Stimulated activated CD4-positive, alpha-beta T cell treated with anti-CD3 and anti-CD28 coated beads, Interleukin-15, amount 100 ng/mL, for 24 hours (primary cell): ENCODE measurements at places on chromosomes 13 and 19.

GRCh38 chr13:110092831-110093247 lies 214.1 kb downstream of the COL4A1 start:
- DNase-seq: no peak

- DNase-seq: no peak
Observed at GRCh38 chr19:19155495-19156219, 14.4 kb downstream of the MEF2B start.

DNA sequence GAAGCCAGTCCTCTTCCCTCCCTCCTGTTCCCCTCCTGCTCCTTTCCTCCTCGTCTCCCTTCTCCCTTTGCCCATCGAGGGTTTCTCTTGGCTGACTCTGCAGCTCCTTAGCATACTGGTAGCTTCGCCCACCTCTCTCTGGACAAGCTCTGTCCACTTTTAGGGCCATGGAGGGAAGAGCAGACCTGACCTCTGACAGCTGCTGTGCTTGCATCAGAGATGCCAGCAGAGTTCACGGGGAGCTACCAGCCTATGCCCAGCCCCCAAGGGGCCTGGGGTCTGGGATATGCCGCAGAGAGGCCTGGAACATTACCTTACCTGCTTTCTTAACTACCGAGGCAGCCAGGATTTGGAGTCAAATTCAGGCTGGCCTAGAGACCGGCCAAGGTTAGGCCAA lies 19.7 kb downstream of the LYL1 start:
- no peak for DNase-seq

- no peak for DNase-seq
Observed at GRCh38 chr13:110359840-110360301, 52.8 kb downstream of the COL4A2 start.

DNA sequence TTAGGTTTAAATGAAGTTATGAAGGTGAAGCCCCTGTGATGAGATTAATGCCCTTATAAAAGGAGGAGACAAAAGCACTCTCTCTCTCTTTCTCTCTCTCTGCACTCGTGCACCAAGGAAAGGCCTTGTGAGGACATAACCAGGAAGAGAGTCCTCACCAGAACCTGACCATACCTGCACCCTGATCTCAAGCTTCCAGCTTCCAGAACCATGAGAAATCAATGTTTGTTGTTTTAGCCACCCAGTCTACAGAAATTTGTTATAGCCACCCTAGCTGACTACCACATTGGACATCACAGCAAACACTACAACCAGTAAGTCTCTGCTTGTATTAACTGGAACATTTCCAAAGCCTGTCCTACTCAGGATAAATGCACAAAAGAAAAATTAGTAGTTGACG lies 34.7 kb upstream of the WDFY2 start:
- no peak for DNase-seq

DNA sequence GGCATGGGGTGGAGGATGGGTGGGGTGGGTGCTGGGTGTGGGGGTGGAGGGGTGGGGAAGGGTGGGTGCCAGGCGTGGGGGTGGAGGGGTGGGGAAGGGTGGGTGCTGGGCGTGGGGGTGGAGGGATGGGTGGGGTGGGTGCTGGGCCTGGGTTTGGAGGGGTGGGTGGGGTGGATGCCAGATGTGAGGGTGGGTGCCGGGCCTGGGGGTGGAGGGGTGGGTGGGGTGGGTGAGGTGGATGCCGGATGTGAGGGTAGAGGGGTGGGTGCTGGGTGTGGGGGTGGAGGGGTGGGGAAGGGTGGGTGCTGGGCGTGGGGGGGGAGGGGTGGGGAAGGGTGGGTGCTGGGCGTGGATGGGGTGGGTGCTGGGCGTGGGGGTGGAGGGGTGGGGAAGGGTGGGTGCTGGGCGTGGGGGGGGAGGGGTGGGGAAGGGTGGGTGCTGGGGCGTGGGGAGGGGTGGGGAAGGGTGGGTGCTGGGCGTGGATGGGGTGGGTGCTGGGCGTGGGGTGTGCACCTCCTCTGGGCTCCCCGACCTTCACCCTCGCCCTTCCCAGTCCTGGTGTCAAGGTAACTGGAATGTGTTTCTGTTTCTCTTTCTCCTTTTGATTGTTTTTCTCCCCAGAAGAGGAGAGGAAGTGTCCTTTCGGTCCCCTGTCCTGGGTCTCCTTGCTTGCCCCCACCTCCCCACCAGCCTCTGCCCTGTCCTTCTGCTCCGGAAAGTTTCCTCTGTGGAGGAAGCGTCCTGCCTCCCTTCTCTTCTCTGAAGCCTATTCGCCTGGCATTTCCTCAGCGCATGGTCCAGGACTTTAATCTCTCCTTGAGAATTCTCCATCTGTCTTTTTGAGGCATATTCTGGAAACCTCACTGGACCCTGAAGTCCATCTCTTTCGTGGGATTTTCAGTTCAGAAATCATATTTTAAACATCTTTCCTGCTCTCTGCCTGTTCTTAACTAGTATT lies 22.9 kb upstream of the CFAP97D2 start:
- no peak for DNase-seq

GRCh38 chr19:14648506-14648905 lies 26.1 kb downstream of the ADGRE3 start:
- no peak for DNase-seq

GRCh38 chr19:35140962-35141836 lies 1.9 kb upstream of the FXYD7 start:
- DNase-seq: peak; percentile 98

DNA sequence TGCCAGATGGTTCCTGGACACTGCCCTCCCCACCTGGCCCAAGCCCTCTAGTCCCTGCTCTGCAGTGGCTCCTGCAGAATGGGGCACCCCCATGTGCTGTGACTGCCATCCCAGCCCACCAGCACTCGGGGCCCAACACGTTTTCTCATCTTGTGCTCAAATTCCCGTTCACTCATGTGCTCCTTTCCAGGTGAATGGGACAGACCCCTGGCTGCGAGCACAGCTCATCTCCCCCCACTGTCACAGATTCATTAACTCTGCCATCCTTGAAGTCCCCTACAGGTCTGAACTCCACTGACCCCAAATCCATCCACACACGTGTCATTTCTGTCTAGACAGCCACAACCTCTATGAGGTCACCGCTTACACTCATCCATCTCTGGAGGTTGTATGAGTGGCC lies 23.6 kb downstream of the TUBA3C start:
- no peak for DNase-seq

DNA sequence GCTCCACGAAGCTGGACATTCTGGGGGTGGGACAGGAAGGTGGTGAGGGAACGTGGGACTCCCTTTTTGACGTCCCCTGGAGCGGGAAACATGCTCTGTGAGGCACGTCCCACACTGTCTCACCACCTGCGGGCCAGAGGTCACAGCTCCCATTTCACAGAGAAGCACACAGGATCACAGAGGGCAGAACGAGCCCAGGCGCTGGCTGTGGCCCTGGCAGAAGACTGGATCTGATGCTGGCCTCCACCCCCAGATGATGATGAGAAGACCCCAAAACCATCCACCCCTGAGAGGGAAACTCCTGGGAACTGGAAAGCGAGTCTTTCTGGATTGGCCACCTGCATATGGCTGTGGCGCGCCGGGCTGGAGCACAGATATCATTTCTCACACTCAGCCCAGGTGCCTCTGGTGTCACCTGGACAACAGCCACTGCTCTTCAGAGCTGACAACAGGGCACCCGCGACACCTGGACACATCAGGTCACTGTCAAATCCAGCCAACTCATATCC lies 216.2 kb downstream of the TUBA3C start:
- DNase-seq: no peak

DNA sequence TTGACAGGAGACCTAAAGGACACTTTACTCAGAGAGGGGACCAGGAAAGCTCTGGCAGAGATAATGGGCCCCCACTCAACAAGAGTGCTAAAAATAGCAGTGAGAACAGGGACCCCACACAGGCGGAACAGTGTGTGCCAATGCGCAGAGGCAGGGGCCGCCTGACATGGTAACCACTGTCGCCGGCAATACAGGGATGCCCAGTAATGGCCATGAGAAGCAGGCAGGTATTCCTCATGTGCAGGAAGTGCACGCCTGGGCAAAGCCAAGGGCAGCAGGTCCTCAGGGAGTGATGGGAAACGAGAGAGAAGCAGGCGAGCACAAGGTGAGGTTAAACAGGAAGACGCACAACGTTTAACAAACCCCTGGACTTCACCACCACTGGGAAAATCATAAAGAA lies 757.1 kb downstream of the LIG4 start:
- DNase-seq: no peak

- DNase-seq: no peak
Observed at GRCh38 chr13:73365252-73365651, 306.4 kb downstream of the KLF5 start.

GRCh38 chr13:34349091-34349722 lies 531.3 kb downstream of the RFC3 start:
- no peak for DNase-seq

DNA sequence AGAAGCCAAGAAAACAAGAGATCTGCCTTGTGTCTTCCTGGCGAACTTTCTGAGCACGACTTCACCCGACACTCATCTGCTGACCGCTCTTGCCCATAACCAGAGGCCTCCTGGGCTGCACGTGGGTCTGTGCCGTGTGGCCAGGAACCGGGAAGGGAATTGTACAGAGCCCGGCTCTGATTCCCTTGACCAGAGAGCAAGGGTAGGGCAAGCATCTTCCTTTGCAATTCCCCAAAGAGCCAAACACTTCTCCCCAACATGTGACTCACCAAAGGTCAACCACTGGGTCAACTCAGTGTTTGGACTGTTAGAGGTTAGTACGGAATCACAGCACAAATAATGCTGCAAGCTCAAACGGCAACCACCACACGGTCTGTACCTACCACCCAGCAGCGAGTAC lies 48.9 kb downstream of the KLF2 start:
- DNase-seq: no peak

DNA sequence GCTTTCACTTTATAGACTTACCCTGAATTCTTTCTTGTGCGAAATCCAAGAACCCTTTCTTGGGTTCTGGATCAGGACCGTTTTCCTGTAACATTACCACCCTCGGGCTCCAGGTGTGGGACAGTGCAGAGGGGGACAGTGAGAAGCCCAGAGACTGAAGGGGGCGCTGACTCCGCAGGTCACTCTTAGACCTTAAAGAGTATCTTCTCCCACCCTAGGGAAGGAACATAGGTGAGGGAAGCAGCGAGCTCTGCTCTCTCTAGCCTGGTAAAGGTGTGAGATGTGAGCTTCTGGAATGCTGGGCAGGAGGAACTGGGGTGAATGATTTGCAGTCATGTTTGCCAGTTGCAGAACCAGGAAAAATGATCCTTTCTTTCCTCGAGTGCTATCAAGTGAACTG lies 80.8 kb upstream of the ZNF507 start:
- no peak for DNase-seq

GRCh38 chr13:25682276-25682675 lies 310.5 kb downstream of the ATP8A2 start:
- no peak for DNase-seq

- DNase-seq: no peak
Observed at GRCh38 chr13:46178821-46179220, 3.2 kb downstream of the LCP1 start.

- DNase-seq: peak; percentile 78
Observed at GRCh38 chr19:12769689-12770088, 5.7 kb downstream of the HOOK2 start.

DNA sequence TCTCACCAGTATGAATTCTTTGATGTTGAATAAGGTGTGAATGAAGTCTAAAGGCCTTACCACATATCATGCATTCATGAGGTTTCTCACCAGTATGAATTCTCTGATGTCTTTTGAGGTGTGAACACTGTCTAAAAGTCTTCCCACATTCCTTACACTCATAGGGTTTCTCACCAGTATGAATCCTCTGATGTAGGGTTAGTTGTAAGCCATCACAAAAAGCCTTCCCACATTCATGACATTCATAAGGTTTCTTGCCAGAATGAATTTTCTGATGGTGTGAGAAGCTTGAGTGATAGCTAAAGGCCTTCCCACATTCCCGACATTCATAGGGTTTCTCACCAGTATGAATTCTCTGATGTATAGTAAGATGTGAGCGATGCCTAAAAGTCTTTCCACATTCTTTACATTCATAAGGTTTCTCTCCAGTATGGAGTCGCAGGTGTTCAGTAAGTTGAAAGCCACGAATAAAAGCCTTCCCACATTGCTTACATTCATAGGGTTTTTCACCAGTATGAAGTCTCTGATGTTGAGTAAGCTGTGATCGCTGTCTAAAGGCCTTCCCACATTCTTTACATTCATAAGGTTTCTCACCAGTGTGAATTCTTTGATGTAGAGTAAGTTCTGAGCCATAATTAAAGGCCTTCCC lies 27.7 kb downstream of the ZNF461 start:
- DNase-seq: no peak

DNA sequence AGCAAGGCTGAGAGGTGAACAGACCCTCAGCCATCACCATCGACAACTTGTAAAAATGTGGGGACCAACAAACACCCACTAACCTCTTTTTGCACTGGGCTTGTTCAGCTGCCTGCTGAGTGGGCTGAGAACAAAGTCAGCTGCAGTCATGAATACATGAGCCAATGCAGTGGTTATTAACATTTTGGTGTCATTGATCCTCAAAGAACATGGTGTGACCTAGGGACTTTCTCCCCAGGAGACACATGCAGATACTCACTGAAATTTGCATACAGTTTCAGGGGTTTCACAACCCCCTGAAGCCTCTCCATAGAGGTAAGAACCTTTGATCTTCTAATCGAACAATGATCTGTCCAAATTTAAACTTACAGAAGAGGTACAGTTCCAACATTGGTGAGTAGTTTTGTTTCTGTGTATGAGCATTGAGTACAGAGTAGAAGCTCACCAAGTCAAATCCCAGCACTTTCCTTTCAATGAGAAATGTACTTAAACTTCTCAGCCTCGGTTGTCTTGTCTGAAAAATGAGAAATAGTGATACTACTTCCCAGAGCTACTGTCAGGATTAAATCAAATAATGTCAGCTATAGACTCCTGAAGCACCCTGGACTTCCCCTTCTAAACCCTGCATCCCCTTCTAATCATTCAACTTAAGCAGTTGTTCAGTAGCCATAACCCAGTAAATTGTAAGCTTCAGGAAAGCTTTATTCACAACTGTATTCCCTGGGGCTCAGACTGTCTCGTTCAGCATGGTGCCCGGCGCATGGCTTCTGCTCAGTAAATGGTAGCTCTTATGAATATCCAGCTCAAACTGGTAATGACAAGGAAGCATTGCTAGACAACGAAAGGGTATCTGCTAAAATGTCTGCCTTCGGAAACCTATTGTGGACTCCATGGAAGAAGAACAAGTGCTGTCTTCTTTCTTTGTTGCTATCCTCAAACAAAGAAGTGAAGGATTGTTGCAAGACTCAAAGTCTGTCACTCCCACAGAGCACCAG lies 148.7 kb downstream of the FOXO1 start:
- peak; percentile 52 for DNase-seq

- no peak for DNase-seq
Observed at GRCh38 chr19:48887861-48888612, 10.5 kb downstream of the TULP2 start.

GRCh38 chr13:101706651-101707050 lies 254.2 kb downstream of the ITGBL1 start:
- peak; percentile 11 for DNase-seq

- DNase-seq: no peak
Observed at GRCh38 chr13:25153736-25154135, 18.4 kb downstream of the AMER2 start.

- DNase-seq: peak; percentile 30
Observed at GRCh38 chr13:33285420-33286124, at the start of gene STARD13. Gene STARD13, minus strand, starts transcription at chr13:33285755. Its CDS starts 117 bp downstream, at chr13:33285638.
